ENCODE measurements at places on chromosomes 3 and 15.
A peak's percentile ranks its signal among the peaks of the same experiment; 100 is the strongest.

DNA sequence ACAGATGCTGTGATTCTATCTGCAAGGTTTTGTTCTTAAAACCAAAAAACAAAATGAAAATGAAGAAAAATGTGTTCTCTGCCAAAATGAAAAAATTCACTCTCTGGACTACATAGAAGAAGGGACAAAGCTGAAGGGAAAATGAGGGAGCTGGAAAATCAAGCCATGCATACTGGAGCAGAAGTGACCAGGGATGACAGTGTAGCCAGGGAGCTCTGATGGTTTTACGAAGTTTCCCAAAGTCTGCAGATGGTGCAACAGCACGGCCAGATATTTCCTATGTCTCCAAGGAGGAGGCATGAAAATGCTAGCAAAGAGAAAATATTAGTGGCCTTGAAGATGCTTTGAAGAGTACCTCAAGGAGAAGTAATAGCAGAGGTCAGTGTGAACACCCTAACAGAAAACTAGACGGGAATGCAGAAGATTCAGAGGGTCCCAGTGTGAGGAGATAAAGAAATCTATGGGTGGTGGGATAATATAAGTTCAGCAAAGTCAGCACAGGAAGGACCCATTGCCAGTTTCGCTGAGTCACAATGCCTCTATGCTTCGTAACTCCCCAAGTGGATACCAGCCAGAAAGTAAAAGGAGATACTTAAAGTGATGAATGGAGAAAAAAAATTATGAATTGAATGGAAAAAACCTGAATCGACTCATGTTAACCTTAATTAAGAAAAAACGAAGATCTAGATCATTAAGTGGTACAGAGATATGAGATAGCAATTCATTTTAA, 39.0 kb upstream of the POMGNT2 start:
- DNase-seq: no peak

DNA sequence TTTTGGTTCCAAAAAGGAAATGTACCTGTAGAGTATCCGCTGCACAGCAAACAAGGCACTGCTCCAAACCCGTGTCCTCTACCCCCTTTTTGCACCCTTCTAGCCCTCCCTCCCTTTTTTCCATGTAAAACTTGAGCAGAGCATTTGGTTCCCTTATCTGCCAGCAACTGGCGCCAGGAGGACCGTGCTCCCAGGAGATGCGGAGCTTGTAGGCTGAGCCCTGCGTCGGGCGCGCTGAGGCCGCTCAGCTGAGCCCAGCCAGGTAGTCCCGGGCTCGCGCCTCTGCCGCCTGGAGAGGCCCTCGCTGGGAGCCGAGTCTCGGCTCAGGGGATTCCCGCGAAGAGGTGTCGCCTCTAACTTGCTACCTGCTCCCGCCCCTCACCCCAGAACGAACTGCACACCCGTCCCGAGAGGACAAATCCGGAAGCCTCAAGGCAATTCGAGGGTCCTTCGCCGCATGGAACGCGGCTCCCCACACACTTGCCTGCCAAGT, 575 bp downstream of the TRPM7 start:
- peak; percentile 20 for DNase-seq

DNA sequence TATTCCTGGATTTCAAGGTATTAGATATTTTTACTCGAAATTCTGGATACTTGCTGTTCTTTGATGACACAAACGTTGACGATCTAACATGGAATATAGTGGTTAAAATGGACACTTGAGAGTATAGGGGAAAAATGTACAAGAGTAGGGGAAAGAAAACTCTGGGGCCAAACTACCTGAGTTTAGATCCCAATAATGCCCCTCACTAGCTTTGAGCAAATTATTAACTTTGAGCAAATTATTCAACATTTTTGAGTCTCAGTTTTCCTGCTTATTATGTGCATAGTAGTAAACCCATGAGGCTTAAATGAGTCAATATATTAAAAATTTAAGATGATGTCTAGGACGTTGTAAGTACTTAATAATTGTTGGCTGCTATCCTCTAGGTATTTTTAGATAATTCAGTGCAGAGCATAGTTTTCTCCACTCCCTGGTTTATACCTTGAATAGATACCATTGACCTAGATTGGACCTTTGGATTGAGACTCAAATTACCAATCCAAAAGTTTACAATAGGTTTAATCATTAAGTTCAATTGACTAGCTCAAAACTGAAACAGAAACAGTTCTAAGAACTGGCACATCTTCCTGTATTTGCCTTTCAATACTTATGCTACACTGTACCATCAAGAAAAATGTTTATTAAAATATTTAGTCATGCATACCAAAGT, 4.5 kb downstream of the ADGRG7 start:
- no peak for DNase-seq

GRCh38 chr15:70060214-70060992, 37.3 kb downstream of the TLE3 start:
- no peak for DNase-seq

DNA sequence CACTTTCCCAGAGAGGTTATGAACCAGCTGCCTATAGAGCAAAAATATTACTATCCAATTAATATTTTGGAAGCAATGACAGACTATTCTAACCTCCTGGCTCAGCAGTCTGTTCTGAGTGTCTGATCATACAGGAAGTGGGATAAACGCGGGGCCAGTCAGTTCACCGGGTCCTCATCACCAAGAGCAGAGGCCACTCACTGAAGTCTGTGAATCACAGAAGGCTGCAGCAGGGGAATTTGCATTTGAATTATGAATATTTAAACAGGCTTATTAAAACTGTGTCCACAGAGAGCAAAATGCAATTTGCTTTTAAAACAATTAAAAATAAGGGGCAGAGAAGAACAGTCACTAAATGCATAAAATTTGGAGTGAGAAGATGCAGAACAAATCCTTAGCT, 305.2 kb downstream of the MCTP2 start:
- DNase-seq: no peak

DNA sequence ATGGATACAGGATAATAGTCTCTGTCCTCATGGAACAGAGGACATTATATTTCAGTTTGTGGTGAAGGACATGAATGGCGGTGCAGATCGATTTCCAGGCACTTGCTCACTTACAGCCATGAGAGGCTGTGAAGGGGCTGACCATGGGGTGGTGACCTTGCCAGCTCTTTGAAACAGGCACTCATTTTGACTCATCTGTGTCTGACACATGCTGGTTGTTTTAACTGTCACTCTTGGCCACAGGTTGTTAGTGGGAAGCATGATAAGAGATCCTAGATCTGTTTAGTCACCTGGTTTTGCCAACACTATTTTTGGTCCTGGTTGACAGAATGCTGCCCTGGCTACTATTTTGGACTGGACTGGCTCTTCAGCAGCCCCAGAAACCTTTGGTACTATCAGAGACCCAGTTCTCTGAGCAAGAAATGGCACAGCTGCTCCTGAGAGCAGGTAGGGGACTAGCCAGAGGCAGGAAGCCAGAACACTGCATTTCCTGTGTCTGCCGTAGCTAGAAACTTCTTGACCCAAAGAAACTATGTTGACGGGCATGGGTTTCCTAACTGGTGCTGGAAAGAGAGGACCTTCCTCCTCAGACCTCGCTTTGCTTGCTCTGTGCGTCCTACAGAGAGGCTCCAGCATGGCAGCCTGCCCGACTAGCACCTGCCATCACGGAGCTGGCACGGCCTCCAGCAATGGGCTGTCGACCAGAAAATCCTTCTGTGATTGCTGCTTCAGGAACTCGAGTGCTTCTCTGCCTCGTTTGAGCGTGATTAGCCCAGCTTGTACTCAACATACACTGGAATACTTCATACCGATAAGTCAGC, 6.3 kb downstream of the PXYLP1 start:
- DNase-seq: no peak

GRCh38 chr3:52801839-52802238, 7.2 kb downstream of the ITIH3 start:
- DNase-seq: no peak

DNA sequence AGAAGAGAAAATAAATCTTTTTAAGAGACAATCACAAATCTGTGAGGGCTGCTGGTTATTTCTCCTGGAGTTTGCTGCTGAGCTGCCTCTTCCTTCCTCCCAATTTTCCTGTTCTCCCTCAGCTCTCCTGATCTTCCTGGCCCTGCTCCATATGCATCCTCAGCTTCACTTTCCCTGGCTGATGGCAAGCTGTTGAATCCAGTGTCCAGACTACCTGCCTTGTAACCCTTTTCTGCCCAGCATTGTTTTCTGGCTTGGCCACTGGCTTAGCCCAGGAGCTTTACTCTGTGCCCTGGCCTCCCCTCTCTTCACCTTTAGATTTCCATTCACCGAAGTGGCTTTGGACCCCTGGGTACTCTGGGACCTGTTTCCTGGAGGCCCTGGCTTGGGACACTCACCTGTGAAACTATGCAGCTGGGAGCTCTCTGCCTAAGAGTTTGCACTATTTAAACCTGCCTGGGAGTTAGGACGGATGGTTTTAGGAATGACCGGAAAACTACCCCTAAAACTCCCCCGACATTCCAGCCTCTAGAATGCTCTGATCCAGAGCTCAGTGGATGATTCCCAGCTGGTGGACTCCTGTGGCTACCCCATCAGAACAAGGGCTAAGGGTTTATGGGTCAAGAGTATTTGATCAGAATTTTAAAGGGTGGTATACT, 90.0 kb downstream of the RBPMS2 start:
- DNase-seq: no peak

- DNase-seq: no peak
Measured at GRCh38 chr15:39360452-39360851, 220.4 kb upstream of the THBS1 start.

- no peak for DNase-seq
Measured at GRCh38 chr3:28972921-28973320, 307.9 kb upstream of the RBMS3 start.

DNA sequence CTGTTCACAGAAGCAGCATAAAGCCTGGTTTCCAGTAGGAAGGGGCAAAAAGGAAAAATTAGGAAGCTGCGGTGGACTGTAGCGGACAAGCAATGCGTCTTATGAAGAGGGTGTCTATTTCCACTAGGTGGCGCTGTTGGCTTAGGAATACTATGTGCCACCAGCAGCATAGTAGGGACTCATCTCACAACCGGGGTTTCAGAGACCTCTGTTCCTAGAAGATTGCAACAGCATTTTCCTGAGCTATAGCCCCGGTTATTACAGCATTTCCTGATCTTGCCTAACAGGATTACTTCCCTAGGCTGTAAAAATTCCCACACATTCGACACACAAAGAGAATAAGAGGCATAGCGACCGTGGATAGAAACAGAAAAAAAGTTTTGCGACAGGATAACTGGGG, 683.0 kb downstream of the TBL1XR1 start:
- no peak for DNase-seq

GRCh38 chr15:55654561-55655031, 66.5 kb upstream of the PYGO1 start:
- peak; percentile 7 for DNase-seq

DNA sequence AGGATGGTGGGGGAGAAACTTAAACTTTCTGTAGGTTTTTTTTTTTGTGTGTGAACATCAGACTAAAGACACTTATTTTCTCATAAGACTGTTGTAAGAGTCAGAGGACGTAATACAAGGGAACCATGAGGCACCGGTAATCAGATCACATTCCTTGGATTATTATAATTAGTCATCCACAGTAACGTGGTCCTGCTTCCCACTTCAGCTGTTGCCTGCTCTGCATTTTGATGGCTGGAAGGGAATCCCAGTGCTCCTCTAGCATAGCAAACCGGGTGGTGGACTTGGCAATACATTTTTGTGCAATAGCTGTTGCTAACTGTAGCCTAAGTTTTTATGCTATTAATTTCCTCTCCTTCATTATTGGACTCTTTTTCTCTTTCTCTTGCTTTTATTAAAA, 294.8 kb downstream of the NR2F2 start:
- DNase-seq: peak; percentile 2

GRCh38 chr3:175107231-175107630, 248.1 kb downstream of the NAALADL2 start:
- no peak for DNase-seq

GRCh38 chr3:196235452-196236122, 19.3 kb downstream of the SLC51A start:
- DNase-seq: no peak

- DNase-seq: no peak
Measured at GRCh38 chr3:43478118-43478785, 143.6 kb downstream of the ANO10 start.

DNA sequence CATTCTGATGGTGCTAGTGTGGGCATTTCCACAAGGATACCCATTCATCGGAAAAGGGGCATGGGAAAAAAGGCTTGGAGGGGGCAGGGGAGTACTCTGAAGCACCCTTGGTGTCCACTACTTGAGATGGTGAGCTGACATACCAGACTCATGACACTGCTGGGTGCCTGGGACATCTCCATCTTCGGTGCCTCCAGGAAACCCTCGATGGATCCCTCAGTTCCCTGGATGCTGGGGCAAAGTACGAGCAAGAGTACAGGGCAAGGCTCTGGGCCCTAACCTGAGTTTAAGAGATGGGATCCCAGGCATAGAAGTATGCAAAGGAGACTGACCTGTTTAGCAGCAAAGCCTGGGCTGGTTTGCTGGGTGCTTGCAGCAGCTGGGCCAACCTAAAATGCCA, 5.2 kb upstream of the IP6K1 start:
- no peak for DNase-seq

GRCh38 chr3:152241142-152242017, 27.3 kb upstream of the MBNL1 start:
- DNase-seq: no peak

GRCh38 chr3:147906285-147906684, 497.1 kb downstream of the ZIC1 start:
- no peak for DNase-seq

- DNase-seq: no peak
Measured at GRCh38 chr15:36729418-36729817, 150.0 kb downstream of the CDIN1 start.

DNA sequence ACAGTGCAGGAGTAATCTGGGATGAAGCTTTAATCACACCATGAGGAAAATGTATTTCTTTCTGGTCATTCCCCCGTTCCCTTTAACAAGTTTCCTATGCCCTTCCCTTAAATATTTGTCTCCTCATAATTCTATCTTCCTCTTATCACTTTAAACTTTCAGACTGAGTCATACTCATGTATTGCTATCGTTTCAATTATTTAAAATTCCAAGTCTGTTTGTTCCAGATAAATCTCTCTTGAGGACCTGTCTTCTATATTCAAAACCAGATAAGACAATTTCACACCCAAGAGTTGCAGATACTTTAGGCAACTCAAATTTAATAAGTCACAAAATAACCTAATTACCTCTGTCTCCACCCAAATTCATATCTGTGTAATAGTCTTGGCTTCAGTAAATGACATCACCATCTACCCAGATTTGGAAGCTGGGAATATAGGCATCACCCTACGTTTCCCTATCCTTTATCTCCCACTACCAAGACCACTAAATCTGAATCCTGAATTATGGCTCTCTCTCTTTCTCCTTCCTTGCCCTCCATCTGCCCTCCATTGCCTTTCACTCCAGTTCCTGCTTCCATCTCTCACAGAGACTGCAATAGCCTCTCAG, 220.1 kb downstream of the PYDC2 start:
- DNase-seq: no peak

DNA sequence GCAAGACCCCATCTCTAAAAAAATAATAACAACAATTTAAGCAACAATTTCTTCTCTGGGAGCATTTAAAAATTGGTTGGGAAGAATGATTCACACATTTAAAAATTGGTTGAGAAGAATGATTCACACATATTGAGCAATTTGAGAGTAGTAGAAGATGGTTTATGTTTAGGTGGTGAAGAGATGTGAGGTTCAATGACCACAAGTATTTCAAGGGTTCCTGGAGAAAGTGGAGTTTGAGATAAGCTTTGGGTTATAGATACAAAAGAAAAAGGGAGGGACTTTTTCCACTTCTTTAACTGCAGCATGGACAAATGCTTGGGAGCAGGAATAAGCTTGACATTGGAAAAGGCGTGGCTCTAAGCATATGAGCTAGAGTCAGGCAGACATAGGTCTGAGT, 145.7 kb upstream of the NPHP3 start:
- no peak for DNase-seq

GRCh38 chr15:49817100-49817499, 196.3 kb downstream of the DTWD1 start:
- DNase-seq: no peak
